Omental fat pad (tissue), 4 donors: ENCODE measurements at places on chromosomes 1 and 21.

- DNase-seq, result no peak
These were observed 2.8 kb downstream of the LAPTM5 start for GRCh38 chr1:30754684-30755171.

- no peak for DNase-seq
These were observed 6.9 kb upstream of the ATXN7L2 start for GRCh38 chr1:109476825-109477224.

DNA sequence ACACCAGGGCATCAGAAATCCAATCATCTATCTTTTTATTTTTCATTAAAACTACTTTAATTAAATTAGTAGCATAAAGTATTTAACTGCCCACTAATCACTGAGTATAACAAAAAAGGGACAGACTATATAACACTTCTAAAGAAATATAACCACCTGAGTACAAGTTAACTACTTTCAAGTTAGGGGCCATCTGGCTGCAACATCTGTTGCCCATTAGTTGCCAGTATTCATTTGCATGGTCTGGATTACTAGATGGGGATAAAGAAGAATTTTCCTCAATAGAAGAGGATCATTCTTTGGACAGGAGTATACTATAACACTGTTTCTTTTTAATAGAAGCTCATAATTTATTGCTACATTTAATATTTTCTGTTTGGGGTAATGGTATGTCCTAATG, 446.4 kb downstream of the AMY1C start:
- DNase-seq, result no peak

- no peak for DNase-seq
These were observed 31.1 kb downstream of the NHLH2 start for GRCh38 chr1:115809847-115810246.

DNA sequence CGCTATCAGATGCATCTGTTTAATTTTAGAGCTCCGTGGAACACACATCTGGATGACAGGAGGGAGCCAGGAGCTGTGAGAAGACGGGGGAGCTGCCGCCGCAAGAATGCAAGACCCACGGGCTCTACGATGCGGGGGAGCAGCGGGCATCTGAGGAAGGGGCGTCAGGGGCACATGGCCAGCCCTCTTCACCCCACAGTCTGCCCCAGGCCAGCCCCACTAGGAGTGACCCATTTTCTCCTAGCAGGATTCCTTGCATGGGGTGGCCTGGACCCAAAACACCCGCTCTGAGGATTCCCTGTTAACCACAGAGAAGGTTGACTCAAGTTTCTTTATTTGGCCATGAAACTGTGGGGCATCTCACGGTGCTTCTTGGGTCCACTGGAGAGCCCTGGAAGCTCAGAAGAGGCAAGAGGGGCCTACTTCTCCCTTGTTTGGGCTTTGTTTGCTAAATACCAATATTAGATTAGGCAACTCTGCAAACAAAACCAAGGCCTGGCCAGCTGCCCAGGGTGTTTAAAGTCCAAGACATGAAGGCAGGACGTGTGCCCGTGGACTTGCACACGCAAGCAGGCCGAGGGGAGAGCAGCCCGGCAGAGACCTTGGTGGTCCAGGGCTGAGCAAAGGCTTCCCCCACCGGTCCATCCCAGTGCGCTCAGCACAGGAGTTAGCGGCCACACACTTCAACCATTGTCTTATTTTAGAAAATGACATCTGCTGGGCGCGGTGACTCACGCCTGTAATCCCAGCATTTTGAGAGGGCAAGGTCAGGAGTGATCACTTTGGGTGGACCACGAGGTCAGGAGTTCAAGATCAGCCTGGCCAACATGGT, 89.8 kb downstream of the DHRS3 start:
- no peak for DNase-seq

- no peak for DNase-seq
These were observed 102.7 kb downstream of the TENT5C start for GRCh38 chr1:117708323-117709248.

GRCh38 chr1:40396420-40396819, 22.9 kb downstream of the SMAP2 start:
- DNase-seq, result no peak

GRCh38 chr1:37753473-37754321, 11.2 kb downstream of the EPHA10 start:
- DNase-seq, result no peak

- no peak for DNase-seq
These were observed 12.1 kb upstream of the PPIE start for GRCh38 chr1:39726600-39726999.

- no peak for DNase-seq
These were observed 80.2 kb downstream of the RIPK4 start for GRCh38 chr21:41686664-41687063.

- DNase-seq, result no peak
These were observed 50.3 kb downstream of the ATP6V1G3 start for GRCh38 chr1:198490224-198490623.

DNA sequence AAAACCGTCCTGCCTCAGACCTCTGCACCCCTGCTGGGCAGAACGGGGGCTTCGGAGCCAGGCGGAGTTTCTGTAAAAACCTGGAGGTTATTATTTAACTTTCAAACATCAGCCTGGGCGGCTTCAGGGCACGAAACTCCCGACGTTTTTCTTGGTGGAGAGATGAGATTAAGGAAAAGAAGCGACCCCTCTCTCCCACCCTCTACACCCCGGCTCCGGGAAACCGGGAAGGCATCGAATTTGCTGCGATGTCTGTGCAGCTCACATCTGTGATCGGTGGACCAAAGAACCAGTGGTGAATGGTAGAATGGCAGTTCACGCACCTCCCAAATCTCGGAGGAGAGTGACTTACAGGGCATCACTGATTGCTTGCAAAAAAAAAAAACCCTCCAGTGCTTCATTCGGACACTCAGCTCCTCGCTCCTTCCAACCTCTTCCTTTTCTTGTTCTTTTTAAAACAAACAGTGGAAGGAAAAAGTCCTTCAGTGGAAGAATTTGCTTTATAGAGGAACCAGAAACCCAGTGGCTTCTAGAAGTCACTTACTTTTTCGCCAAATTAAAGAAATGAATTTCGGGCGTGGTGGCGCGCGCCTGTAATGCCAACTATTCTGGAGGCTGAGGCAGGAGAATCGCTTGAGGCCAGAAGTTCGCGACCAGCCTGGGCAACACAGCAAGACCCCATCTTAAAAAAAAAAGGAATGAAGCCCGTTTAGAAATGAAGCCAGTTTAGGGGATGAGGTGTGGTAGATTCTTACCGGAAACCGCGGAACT, 884 bp downstream of the PHACTR4 start:
- DNase-seq, result no peak

DNA sequence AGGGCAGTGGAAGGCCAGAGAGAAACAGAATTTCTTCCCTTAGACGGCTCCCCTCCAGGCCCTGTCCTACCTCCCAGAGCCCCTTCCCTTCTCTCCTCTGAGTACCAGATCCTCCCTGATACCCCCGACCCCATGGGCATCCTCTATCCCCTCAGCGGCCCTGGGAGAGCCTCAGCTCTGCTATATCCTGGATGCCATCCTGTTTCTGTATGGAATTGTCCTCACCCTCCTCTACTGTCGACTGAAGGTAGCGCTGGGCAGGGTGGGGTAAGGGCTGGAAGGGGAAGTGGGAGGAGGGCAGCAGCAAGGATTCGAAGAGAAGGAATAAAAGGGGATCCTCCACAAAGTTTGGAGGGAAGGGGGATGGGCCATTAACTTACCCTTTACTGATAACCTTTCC, 2.7 kb downstream of the FCER1G start:
- no peak for DNase-seq

DNA sequence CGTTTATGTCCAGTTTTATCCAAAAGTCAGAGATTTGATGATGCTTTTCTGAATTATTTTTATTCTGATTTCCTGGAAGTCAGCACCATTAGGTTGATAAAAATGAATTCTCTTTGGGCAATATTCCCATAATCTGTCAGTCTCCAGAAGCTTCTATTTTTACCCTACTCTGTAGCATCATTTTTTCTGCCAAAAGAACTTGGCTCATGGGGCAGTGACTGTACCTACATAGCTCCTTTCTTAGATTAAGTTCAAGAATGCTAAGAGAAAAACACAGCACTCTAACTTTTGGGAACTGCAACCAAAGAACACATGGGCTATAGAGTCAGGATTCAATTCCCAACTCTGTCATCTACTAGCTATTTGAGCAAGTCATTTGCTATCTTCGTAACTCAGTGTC, 152.9 kb downstream of the BARHL2 start:
- no peak for DNase-seq

- no peak for DNase-seq
These were observed 19.5 kb upstream of the ARHGEF10L start for GRCh38 chr1:17520041-17520440.

DNA sequence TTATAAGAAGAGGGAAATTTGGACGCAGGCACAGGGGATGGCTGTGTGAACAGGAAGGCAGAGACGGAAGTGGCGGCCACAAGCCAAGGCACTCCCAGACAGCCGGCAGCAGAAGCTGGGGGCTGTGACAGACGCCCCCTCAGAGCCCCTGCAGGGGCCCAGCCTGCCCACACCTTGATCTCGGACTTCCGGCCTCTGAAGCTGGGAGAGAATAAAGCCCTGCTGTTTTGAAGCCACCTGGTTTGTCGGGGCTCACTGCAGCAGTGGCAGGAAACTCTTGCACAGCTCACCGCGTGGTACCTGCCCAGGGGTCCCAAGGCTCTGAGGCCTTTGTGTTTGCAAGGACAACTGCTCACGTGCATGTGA, 13.7 kb downstream of the MEGF6 start:
- DNase-seq, result no peak
